Right atrium auricular region (tissue), 2 donors: ENCODE measurements at places on chromosomes 7 and 10. TPM values are rescaled to one million over a fixed set of nuclear protein-coding genes. Genes with fewer than 3 reads are reported as not detected.

DNA sequence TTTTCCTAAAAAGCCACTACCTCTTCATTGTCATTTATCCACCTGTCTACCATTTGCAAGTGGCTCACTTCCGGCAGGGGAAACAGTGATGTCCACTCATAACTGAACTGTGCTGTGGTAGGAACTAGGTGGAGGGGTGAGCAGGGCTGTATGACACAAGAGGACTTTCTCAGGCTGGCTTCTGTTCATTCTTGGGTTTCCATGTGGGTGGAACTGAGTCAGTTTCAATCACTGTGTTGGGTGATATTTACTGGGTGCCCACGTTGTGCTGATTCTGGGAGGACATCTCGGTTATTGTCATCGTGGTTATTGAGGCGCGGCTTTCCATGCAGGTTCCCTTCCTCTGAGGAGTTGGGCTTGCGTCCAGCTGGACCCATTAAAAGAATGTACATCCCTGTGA lies 38.8 kb downstream of the RAMP3 start:
- DNase-seq = no peak

DNA sequence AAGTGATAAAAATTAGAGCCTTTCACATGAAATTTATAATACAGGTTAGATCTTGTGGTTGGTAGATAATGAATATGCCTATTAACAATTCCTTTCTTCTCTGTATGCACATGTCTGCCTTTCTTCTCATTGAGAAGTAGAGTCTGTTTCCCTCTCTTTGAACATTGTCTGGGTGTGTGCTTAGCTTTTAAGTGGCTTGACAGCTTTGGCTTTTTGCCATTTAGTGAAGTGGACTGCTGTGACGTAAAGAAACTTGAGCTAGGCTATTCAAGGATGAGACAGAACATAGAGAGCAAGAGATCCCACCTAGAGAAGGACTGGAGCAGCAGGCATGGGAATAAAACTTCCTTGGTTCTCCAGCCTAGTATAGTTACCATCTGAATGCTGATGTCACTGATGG lies 996.7 kb upstream of the CELF2 start:
- DNase-seq = no peak

DNA sequence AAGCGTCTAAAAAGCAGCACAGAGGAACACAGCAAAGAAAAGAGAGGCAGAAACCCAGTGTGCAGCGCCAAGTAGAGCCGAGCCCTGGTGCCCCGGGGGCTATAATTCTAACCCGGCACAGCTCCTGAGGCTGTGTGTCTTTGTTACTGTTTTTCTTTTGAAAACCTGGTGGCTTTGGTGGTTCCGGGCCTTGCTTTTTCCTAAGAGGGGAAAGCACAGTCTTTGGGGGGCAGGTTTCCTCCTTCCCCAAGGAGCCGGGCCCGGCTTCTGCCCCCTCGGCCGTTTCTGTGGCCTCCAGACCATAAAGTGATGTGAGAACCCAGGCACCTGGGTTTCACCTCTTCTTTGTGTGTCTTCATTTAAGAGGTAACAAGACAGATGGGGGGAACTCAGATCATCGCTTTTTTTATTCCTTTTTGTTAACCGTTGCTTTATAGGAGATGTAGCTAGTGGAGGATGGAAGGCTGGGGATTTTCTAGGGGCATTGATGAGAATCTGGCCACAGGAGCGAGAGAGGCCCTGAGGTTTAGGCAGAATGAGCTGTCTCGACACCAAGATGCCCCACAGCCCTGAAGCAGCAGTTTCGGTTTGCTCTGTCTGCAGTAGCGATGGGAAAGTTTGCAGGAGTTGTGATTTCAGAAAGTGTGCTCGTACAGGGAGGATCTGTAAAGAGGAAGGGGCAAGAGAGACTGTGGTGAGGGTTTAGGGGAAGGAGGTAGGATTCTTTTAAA lies 367.8 kb upstream of the GALNT17 start:
- DNase-seq = no peak

DNA sequence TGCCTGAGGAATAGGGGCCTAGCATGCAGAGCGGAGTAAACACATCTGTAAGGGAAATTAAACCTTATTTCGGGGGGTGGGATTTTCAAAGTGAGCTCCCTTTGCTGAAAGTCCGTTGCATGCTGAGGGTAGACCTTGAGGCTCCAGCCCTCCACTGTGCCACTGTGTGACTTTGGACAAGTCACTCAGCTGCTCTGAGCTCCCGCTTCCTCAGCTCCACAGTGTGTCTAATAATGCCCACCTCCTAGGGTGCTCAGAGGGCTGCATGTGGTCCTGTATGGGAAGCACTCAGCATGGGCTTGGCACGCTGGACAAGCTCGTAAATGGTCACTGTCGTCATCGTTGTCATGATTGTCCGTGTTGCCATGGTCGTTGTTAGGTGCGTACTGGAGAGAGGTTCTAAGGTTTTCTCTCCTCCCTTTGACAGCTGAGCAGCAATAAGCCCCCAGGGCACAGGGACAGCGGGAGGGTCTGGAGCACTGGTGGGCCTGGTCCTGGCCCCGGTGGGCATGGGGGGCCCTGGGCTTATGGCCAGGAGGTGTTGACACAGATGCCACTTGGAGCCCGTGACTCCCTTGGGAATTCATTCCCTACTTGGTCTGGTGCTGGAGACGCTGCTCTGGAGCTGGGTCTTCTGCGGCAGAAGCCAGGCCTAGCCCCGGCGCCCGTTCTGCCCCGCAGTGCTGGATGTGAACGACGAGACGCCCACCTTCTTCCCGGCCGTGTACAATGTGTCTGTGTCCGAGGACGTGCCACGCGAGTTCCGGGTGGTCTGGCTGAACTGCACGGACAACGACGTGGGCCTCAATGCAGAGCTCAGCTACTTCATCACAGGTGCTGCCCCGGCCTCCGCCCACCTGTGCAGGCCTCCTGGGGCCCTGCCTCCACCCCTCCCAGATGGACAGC lies 13.1 kb downstream of the C10orf105 start:
- DNase-seq = no peak

- no peak for DNase-seq
These were observed 129.2 kb downstream of the RPS24 start for GRCh38 chr10:78162853-78163252.

GRCh38 chr7:128884561-128885369 lies 22.1 kb downstream of the ATP6V1F start:
- DNase-seq = no peak

GRCh38 chr10:27600930-27601329 lies 96.8 kb downstream of the RAB18 start:
- no peak for DNase-seq

DNA sequence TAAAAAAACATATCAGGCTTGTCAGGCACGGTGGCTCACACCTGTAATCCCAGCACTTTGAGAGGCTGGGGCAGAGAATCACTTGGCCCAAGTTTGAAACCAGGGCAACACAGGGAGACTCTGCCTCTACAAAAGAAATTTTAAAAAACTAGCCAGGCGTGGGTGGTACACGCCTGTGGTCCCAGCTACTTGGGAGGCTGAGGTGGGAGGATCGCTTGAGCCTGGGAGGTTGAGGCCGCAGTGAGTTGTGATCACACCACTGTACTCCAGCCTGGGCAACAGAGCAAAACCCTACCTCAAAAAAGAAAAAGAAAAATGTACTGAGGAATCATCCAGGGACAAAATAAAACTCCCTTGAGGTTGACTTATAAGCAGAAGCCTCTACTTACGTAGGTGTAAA lies 149.9 kb upstream of the KLF14 start:
- no peak for DNase-seq

DNA sequence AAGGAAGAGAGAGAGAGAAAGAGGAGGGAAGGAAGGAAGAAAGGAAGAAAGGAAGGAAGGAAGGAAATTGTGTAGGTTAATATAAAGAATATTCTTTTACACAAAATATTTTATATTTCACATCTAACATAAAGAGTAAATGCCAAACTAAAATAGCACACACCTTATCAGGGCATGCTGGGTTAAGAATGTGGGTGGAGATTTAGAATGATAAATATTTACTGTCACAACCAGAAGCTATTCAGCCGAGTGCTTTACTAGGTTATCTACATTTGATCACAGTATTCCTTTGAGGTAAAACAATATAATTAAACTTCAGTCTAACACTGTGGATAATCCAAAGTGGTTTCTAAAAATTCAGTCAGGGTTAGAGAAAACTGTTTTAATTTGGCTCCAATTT lies 103.3 kb downstream of the SEMA3A start:
- no peak for DNase-seq

DNA sequence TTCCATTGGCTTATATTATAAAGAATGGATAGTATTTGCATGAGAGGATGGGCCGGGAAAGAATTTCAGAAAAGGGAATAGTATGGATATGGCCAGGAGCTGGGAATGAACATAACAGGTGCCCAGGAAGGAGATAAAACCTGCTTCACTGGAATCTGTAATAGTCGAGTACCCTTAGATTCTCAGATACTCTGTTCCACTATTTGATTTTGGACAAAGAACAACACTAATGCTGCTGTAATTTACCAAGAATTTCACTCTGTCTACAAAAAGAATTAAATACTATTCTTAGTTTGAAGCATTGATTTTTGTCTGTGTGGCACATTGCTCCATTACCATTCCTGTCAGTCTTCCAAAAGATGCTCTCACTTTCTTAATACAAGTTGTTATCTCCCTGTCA lies 718.2 kb upstream of the LRRN3 start:
- no peak for DNase-seq

GRCh38 chr7:47493976-47494911 lies 87.7 kb downstream of the TNS3 start:
- DNase-seq = no peak

- no peak for DNase-seq
These were observed 107.1 kb upstream of the HABP2 start for GRCh38 chr10:113445736-113446135.

DNA sequence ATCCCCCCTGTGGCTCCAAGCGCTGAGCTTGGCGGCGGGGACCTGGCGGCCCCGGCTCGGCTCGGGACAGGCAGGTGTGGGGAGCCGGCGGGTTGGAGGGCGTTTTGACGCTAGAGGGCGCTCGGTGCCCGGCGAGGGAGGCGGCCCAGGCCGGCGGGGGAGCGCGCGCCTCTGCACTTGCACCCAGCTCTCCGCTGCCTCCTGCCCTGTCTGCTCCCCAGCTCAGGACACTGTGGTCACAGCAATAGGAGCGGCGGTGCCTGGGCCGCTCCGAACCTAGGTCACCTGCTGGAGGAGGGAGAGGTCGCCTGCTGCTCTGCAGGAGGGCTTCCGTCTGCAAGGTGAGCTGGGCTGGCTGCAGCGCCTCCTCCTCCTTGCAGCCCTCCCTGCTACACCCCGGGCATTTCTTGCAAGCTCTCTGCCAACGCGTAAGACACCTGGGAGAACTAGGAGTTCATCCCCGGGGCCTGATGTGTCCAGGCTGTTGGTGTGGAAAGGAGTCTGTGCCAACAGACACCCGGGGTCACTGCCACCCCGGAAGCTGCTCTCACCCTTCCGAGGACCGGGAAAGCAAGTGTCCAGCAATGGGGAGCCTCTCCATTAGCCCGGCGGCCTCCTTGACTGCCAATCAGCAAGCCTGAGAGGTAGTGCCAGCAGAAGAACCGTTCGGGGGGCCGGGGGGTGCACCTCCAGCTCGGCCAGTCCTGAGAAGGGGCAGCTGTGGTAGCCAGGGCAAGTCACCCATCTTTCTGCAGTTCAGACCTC lies 620.4 kb downstream of the GALNT17 start:
- DNase-seq = no peak

DNA sequence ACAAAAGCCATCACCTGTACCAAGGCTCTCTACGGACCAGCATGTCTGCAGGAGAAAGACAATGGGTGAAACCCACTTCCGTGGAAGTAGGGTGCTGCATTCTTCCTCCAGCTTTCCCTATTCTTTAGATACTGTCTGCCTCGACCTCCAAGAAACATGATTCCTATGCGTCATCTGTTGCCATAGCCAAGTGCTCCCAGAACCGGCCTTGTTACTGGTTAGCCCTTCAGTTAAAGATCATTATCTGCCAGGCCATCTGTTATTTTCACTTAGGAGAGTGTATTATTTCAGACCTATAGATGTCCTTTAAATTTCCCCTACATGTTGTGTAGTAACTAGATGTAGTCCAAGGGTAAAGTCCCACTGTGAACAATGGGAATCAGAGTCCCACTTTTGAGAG lies 89.0 kb upstream of the KIAA1217 start:
- DNase-seq = no peak

- DNase-seq = no peak
These were observed 974 bp downstream of the KIF11 start for GRCh38 chr10:92593619-92594588.

DNA sequence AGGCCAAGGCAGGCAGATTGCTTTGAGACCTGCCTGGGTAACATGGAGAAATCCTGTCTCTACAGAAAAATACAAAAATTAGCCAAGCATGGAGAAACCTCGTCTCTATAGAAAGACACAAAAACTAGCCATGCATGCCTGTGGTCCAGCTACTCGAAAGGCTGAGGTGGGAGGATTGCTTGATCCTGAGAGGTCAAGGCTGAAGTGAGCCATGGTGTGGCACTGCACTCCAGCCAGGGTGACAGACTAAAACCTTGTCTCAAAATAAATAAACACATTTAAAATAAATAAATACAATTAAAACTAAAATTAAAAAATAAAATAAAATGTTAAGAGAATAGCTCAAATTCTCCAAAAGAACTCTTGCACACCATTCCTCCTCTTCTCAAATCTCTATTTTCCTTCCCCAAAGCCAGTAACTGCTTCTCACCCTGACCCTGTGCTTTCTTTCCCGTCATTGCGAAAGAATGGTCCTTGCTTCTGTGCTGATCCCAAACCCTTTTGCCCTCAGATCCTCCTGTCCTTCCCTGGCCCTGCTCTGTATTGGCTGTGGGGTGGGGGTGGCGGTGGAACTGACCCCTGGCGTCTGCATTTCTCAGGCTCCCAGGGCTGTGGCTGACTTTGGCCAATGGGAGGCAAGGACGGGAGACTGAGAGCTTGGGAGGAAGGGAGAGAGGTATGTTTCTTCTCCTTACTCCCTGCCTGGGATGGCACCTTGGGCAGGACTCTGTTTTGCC lies 12.4 kb downstream of the SRGN start:
- DNase-seq = no peak

GRCh38 chr7:37149051-37149772 lies 299.5 kb downstream of the ELMO1 start:
- DNase-seq = no peak

- DNase-seq = no peak
These were observed 1382.6 kb downstream of the GATA3 start for GRCh38 chr10:9437131-9437530.

Gene ZWINT
- 1.8 TPM for total RNA-seq

Gene ITGB8
- total RNA-seq = 8.6 TPM

Gene CDNF
- 1.1 TPM for total RNA-seq

Gene ATP6V0A4
- total RNA-seq = not detected

Gene AGMO
- total RNA-seq = 0.48 TPM

Gene UNC5B
- 10.9 TPM for total RNA-seq

Gene CDC14C
- total RNA-seq = not detected

Gene GUSB
- total RNA-seq = 13.0 TPM

Gene ETV1
- 27.7 TPM for total RNA-seq

Gene CACNA2D1
- 31.5 TPM for total RNA-seq

Gene IMMP2L
- 7.7 TPM for total RNA-seq

Gene LLCFC1
- total RNA-seq = not detected

Gene ZNF804B
- total RNA-seq = 0.20 TPM
